ENCODE measurements at places on chromosomes 1 and 21. TPM values are rescaled to one million over a fixed set of nuclear protein-coding genes. Genes with fewer than 3 reads are reported as not detected.

DNA sequence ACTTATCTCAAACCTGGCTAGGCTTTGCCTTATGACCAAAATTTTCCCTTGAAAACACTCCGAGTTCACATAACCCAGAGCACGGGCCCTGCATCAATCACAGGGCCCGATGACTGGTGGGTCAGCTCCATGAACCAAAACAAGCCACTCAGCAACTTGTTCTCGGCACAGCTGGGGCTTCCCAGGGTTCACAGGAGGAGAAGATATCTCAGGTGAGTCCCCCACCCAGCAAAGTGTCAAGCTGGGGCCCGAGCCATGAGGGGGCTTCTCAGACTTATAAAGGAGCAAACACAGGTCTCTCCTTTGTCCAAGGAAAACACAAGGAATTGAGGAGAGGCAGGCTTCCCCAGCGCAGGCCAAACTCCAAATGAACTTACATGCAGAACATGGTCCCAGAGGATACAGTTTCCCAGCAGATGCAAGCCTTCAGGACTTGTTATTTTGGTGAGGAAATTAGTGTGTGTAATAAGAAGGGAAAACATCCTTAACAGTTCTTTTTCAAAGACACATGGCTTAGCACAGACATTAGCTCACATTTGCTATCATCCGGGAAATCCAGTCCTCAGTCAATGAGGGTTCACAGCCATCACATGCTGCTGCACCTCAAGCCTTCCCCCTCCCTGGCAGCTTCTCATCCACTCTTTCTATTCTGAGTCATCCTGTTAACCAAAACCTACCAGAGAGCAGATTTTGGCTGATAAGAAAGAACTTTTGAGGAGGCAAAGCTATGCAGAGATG lies 98.1 kb upstream of the NFIA start:
- H3K4me1 ChIP-seq = no peaks in the 10 kb centered on the region
- DNase-seq = peak; percentile 72
- H3K27ac ChIP-seq = peak overlapping the region; percentile 75
- H3K4me3 ChIP-seq = no peak overlapping the region

GRCh38 chr1:247322849-247323586 lies 8.6 kb downstream of the ZNF496 start:
- H3K4me1 ChIP-seq = no peaks in the 10 kb centered on the region
- H3K27me3 ChIP-seq = no peaks in the 10 kb centered on the region
- H3K27ac ChIP-seq = no peak overlapping the region
- DNase-seq = no peak
- no peak overlapping the region for H3K4me3 ChIP-seq
- H3K36me3 ChIP-seq = no peaks in the 10 kb centered on the region

- H3K27ac ChIP-seq = no peak within 1 kb of the TSS
- no peaks in the 10 kb centered on the region for H3K36me3 ChIP-seq
- H3K4me1 ChIP-seq = no peaks in the 10 kb centered on the region
- H3K27me3 ChIP-seq = no peaks in the 10 kb centered on the region
These were observed at the start of gene OBSCN for GRCh38 chr1:228207851-228208821. OBSCN (plus strand) TSS chr1:228208044; CDS start chr1:228211784, 3,740 bp downstream.

- no peak overlapping the region for H3K27ac ChIP-seq
- no peak for DNase-seq
- H3K4me1 ChIP-seq = no peaks in the 10 kb centered on the region
- H3K36me3 ChIP-seq = no peaks in the 10 kb centered on the region
These were observed 62.5 kb downstream of the KIAA0040 start for GRCh38 chr1:175129997-175130648.

GRCh38 chr1:201113451-201114244 lies 1.4 kb upstream of the CACNA1S start:
- no peaks in the 10 kb centered on the region for H3K27me3 ChIP-seq
- no peak for DNase-seq
- H3K4me1 ChIP-seq = no peaks in the 10 kb centered on the region
- no peak overlapping the region for H3K4me3 ChIP-seq
- no peaks in the 10 kb centered on the region for H3K36me3 ChIP-seq
- no peak overlapping the region for H3K27ac ChIP-seq

MYBPHL gene
- total RNA-seq = not detected

SPAG17 gene
- total RNA-seq = 1.1 TPM

S100A9 gene
- total RNA-seq = 38.2 TPM

AKR7A3 gene
- not detected for total RNA-seq

FCRL1 gene
- not detected for total RNA-seq

Measured in uterus (tissue), 4 donors.